ENCODE measurements at places on chromosomes 3 and 15.

GRCh38 chr3:180135101-180135500, 98.4 kb upstream of the PEX5L start:
- no peak for DNase-seq

- DNase-seq, result no peak
Observed at GRCh38 chr3:137194301-137194700, 236.5 kb downstream of the IL20RB start.

DNA sequence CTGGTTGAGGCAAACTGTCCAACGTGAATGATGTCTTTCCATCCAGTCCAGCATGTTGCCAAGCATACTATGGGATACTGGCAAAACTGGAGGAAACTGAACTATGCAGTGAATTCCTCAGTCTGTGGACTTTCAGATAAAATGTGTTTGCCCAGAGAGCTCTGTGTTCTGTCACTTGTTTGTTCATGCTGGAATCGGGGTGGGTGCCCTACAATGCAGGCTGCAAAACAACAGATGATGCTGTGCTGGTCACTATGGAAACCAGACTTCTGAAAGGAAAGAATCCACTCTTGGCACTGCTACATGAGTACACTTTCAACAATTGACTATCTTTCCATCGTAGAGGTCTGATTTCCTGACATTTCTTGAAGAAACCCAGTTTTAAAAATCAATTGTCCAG, 272.5 kb upstream of the ARHGEF26 start:
- DNase-seq, result no peak

GRCh38 chr3:17469954-17470353, 272.5 kb downstream of the TBC1D5 start:
- DNase-seq, result no peak

DNA sequence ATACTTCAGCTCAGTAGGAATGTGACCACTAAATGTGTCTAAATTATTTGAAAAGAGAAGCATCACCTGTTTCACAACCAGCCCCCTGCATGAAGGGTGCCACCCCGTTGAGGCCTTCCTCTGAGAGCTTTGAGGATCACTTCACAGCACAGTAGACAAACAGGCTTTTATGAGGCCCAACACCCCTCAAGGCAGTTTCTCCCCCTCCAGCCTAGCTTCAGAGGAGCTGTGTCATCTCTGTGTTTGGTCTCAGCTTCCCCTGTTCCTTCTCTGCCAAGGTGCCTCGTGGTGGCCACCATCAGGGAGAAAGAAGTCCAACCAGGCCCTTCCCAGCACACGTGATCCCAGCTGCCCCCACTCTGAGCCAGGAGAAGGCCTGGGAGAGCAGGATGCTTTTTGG, 21.6 kb upstream of the DUSP7 start:
- DNase-seq, result no peak

DNA sequence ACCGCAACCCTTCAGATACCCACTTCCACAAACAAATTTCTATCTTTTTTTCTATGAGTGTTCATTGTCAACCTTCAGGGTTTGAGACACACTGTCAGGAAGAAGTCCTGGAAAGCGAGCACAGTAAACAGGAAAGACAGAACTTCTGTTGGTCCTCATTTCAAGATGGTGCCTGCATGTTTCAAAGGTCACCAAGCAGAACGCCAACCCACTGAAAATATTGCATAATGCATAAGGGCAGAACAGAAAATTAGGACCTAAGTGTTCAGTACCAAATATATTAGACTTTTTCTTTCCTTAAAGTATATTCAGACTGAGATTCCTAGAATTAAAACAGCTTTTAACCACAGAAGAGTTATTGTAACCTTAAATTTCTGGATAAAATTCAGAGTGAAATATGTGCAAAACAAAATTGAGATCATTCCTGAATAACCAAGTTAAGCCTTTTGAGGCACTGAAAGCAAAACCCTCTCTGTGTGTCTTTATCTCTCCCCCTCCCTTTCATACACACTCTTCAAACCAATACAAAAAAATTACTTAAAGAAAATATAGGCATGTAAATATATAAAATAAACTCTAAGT, 387.8 kb upstream of the THBS1 start:
- no peak for DNase-seq

DNA sequence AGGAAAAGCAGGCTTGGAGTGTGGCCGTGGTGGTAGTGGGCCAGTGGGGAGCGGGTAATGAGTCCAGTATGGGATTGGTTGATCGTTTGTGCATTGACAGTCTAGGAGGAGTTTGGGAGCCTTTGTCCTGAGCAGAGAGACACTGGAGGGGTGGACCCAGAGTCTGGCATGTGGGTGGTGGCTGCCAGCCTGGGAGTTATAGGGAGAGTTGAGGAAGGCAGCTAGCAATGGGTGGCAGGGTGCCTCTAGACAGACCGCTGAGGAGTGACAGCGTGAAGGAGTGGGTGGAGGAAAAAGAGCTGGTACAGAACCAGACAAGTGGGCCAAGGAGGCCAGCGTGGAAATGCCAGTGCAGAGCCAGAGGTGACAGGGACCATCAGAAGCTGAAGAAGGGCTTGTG, 1.9 kb upstream of the CCK start:
- DNase-seq, result no peak

- no peak for DNase-seq
Observed at GRCh38 chr15:74869372-74869725, 3.8 kb downstream of the SCAMP2 start.

- DNase-seq, result no peak
Observed at GRCh38 chr15:71337197-71337845, 222.1 kb downstream of the THSD4 start.

DNA sequence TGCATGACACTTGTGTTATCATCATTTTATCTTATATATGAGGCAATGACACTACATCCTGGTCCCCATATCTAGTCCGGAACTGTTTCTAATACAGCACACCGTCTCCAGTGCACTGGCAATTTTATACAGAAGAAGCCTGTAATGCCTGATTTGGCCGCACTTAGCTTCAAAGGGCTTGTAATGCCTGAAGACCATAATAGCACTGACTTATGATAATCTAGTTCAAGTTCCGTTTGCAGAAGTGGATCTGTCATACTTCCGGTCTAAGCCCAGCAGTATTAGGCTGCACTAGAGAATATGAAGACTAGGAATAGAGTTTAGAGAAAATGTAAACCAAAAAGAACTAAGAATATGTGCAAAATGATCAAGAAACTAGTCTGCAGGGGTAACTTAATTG, 1.3 kb downstream of the BNIP2 start:
- no peak for DNase-seq

DNA sequence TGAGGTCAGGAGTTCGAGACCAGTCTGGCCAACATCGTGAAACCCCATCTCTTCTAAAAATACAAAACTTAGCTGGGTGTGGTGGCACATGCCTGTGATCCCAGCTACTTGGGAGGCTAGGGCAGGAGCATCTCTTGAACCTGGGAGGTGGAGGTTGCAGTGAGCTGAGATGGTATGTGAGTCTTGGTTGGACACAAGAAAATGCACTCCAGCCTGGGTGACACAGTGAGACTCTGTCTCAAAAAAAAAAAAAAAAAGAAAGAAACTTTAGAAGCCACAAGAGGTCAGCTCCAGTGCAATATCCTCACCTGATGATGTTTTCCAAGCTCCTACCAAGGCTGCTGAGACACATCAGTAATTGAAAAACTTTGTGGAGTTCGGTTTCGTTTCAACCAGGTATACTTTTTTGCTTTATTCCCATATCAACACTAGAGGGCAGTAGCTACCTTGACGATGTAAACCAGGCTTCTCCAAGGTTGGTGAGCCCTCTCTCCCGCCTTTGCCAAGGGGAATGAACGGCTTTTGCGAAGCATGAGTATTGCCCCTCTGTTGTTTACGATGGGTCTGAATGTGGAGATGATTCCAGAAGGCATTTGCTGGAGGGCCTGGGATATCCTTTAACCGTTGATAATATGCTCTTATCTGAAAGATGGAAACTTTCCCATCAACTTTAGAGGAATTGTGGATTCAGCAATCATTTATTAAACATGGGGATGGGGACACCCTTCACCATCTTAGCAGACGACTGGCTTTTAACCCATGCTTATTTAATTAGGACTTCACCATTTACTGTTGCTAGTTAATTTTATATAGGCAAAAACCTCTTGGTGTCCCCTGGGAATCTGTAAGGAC, 202.8 kb downstream of the SV2B start:
- no peak for DNase-seq

- DNase-seq, result no peak
Observed at GRCh38 chr15:94704421-94704820, 473.1 kb downstream of the MCTP2 start.

DNA sequence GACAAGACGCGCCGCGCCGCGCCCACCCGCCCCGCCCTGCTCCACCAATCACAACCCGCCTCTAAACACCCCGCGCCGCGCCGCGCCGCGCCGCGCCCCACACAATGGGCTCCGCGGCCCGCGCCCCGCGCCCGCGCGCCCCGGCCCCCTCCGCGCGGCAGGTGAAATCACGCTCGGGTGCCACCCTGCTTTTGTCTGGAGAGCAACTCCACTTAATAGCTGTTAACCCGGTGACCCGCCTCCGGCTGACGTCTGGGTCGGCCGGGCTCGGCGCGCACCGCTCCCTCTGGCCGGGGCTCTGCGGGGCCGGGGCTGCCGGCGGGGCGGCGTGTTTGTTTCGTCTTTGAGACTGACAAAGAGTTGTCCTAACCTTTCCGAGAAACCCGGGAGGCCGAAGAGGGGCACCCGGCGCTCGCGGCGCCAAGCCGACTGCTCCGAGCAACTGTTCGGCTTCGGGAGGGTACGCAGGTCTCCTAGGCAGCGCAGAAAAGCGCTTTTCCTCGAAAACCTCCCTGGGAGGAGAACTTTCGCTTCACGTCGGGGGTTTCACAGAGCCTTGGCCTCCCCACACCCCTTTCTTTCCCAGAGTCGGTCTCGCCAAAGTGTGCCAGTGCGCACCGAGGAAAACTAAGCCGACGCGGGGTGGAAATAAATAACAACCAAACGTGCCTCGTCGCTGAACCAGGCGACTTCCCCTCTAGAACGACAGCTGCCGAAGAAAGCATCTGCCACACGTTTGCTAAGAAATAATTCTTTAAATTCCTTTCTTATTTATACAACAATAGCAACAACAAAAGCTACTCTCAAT, 518.4 kb downstream of the FOXP1 start:
- peak; percentile 17 for DNase-seq

GRCh38 chr15:76340803-76341365, 4.3 kb downstream of the ISL2 start:
- no peak for DNase-seq

GRCh38 chr15:37133602-37134001, 33.3 kb upstream of the MEIS2 start:
- DNase-seq, result no peak

DNA sequence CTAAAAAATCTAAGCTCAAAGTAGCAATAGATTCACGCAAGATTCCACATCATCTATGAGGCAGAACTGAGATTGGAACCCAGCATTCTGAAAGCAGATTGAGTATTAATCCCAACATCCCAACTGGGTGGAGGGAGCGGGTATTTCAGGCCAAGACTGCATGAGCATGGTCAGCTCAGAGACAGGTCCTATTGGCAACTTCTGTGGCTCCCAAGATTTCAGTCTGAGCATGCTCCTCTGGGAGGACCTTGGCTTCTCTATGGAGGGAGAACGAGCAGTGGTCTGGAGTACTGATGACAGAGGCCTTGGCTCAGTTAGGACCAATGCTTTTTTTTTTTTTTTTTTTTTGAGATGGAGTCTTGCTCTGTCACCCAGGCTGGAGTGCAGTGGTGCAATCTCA, 4.0 kb upstream of the ITGA11 start:
- no peak for DNase-seq

DNA sequence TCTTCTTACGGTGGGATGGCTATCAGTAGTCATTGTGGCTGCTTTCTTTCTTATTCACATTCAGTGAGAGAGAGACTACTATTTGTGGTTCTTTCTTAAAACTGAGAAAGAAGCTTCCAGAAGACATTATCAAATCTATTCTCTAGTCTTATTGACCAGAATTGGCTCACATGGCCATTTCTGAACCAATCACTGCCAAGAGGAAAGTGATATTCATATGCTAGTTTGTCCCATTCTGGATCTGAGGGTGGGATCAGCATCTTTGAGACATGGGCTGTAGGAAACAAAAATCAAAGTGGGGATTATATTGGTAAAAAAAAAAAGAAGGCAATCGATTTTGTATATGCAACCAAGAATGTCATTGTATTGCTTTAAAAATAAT, 106.4 kb upstream of the RASGRP1 start:
- DNase-seq, result no peak

- DNase-seq, result no peak
Observed at GRCh38 chr15:22945071-22945470, 35.1 kb downstream of the CYFIP1 start.

DNA sequence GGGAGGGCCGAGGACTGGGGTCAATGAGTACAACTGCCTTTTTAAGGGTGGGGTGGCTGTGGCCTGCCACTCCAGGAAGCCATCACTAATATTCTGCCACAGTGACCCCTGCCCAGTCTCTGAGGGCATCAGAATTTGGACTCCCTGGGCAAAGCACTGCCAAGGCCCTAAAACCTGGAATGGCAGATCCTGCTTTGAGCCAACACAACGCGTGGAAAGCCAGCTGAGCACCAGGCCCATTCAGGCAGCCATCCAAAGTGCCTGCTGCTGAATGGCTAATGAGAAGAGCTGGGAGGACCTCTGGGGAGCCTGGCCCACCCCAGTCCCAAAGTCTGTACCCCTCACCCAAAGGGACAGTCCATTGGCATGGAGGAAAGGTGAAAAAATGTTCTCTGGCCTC, 5.0 kb downstream of the TWF2 start:
- DNase-seq, result no peak

- DNase-seq, result no peak
Observed at GRCh38 chr3:167649746-167650145, 4.0 kb downstream of the WDR49 start.

DNA sequence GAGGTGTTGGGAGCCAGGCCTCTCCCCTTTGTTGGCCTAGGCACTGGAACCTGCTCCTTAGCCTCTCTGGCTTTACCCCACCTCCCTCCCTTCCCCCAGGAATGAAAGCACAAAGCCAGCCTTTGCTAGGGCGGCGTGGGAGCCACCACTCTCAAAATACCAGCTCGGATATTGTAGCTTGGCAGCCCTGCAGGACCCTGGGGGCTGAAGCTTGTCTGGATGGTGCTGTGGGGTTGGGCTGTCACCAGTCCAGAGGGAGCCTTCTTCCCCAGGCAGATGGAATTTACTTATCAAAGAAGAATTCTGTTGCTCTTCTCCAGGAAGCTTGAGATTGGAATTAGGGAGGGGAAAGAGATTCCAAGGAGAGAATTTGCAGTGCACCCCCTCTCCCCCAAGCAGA, 14.9 kb upstream of the GRM2 start:
- DNase-seq, result no peak

- DNase-seq, result no peak
Observed at GRCh38 chr15:95141486-95141885, 910.1 kb downstream of the MCTP2 start.

DNA sequence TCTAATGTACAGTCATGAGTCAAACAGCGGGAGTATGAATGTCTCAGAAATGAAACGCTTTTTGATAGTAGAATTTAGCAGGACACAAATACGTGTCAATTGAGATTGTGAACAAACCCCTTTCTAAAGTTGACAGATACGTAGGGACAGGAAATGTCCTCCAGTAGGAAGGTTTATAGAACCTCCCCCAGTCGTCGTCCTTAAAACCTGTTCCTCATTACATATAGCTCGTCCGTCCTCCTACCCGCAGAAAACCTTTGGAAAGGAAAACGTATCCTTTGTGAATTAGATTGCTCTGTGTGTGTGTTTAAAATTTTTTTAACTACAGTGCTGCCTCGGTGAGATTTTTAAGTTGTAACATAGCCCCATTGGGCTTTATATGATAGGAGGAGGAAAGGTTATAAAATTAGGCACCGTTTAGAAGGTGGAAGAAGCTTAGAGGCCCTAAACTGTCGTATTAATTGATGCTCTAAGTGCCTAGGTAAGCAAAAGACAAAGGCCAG, 4.1 kb downstream of the UBE2E1 start:
- DNase-seq, result no peak

GRCh38 chr3:111810909-111811308, 48.2 kb upstream of the PHLDB2 start:
- DNase-seq, result no peak

GRCh38 chr3:44981751-44982150, 5.7 kb downstream of the EXOSC7 start:
- no peak for DNase-seq
